Memory B cell (primary cell): ENCODE measurements at places on chromosomes 3 and 15.

DNA sequence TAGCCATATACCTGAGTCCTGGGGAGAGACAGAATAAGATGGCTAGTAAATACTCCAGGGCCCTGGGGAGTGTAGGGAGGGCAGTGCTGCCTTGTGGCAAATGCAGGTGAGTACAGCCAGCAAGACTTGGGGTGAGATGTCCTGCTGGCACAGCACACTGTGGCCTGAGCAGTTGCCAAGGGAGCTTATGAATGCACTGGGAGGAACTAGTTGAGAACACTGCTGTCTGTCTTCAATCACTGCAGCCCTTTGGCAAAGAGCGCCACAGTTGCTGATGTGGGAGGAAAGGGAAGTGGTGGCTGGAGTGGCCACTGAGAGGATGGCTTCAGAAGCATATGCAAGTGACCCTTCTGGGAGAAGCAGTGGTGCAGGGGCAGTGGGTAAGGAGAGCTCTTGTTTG, 264.6 kb downstream of the RORA start:
- no peak overlapping the region for H3K4me3 ChIP-seq
- peaks cover 11% of the 10 kb centered on the region for H3K27me3 ChIP-seq
- DNase-seq, result no peak
- no peak overlapping the region for H3K27ac ChIP-seq
- no peaks in the 10 kb centered on the region for H3K36me3 ChIP-seq
- no peaks in the 10 kb centered on the region for H3K4me1 ChIP-seq

GRCh38 chr3:175260145-175260794, 401.1 kb downstream of the NAALADL2 start:
- no peak for DNase-seq
- no peaks in the 10 kb centered on the region for H3K27me3 ChIP-seq
- H3K27ac ChIP-seq, result no peak overlapping the region
- H3K4me3 ChIP-seq, result no peak overlapping the region
- H3K36me3 ChIP-seq, result no peaks in the 10 kb centered on the region
- no peaks in the 10 kb centered on the region for H3K4me1 ChIP-seq

DNA sequence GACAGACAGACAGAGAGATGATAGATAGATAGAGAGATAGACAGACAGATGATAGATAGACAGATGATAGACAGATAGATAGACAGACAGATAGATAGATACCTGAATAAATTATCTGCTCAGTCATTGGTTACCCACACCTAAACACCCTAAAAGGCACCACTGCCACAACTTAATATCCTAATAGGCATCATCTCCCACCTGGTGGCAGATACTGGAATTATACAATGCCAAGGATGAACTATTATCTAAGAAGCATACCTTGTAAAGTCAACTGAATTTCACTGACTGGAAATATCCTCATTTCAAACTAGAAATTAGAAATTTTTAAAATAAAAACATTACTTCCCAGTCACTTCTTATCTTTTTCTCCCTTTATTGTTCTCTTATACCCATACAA, 19.4 kb upstream of the ATP8B4 start:
- peaks cover 13% of the 10 kb centered on the region for H3K4me1 ChIP-seq
- no peak overlapping the region for H3K4me3 ChIP-seq
- H3K27me3 ChIP-seq, result peaks cover 1% of the 10 kb centered on the region

- no peaks in the 10 kb centered on the region for H3K4me1 ChIP-seq
- DNase-seq, result no peak
- no peaks in the 10 kb centered on the region for H3K36me3 ChIP-seq
- H3K27me3 ChIP-seq, result peaks cover 5% of the 10 kb centered on the region
- no peak overlapping the region for H3K4me3 ChIP-seq
Measured at GRCh38 chr3:17836092-17836491, 93.7 kb upstream of the TBC1D5 start.
